ENCODE measurements at places on chromosomes 3 and 15. TPM values are rescaled to one million over a fixed set of nuclear protein-coding genes. Genes with fewer than 3 reads are reported as not detected.
A peak's percentile ranks its signal among the peaks of the same experiment; 100 is the strongest.

Gene ISG20
- total RNA-seq = 142 TPM

Gene NDN
- total RNA-seq = not detected

Gene INKA1
- 4.4 TPM for total RNA-seq

Gene CCDC39
- total RNA-seq = 1.1 TPM

Gene TRIM42
- not detected for total RNA-seq

Gene LMCD1
- not detected for total RNA-seq

Gene COLQ
- total RNA-seq = 3.4 TPM

Gene LEKR1
- total RNA-seq = 3.0 TPM

Gene RARB
- not detected for total RNA-seq

Gene SETD5
- total RNA-seq = 143 TPM

DNA sequence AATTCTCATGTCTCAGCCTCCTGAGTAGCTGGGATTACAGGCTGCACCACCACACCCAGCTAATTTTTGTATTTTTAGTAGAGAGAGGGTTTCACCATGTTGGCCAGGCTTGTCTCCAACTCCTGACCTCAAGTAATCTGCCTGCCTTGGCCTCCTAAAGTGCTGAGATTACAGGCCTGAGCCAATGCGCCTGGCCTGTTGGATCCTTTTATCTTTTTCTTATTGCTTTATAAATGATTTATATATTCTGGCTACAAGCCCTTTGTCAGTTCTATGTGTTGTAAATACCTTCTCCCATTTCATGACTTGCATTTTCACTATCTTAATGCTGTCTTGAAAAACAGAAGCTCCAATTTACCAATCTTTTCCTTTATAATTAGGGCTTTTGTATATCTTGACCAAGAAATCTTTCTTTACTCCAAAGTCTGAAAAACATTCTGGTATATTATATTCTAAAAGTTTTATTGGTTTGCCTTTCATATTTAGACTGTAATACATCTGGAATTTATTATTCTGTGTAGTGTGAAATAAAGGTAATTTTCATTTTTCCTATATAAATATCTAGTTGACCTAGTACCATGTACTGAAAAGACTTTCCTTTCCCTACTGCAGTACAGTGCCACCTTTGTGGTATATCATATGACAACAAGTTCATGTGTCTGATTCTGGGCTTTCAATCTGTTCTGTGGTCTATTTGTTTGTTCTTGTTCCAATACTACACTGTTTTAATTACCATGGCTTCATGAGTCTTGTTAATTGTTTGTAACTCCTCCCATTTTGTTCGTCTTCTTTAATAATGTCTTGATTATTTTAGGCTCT lies 52.9 kb upstream of the RNU6-1 start:
- no peak for DNase-seq

GRCh38 chr3:113094337-113095221 lies 103.8 kb downstream of the GTPBP8 start:
- DNase-seq = no peak

- DNase-seq = no peak
Measured at GRCh38 chr3:21672303-21672702, 78.7 kb downstream of the ZNF385D start.

- DNase-seq = no peak
Measured at GRCh38 chr15:92385096-92385495, 8.6 kb upstream of the ST8SIA2 start.

GRCh38 chr3:155382396-155383042 lies 89.0 kb upstream of the STRIT1 start:
- DNase-seq = no peak

DNA sequence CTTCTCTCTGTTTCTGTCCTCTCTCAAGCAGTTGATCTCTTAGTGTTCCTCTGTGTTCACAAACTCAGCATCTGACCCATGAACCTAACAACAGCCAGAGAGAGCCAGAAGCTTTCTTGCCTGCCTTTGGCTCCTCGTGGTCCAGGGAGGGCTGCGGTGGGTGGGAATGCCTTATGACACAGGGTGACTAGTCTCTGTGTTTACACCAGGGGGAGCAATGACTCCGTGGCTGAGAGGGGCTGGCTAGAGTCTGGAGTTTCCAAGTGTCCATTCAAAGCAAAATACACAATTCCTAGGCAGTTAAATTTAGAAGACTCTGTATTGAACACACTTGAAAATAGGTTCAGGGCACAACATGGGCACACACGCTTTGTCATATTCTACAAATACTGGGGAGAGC lies 370.0 kb upstream of the FRG2C start:
- DNase-seq = no peak

DNA sequence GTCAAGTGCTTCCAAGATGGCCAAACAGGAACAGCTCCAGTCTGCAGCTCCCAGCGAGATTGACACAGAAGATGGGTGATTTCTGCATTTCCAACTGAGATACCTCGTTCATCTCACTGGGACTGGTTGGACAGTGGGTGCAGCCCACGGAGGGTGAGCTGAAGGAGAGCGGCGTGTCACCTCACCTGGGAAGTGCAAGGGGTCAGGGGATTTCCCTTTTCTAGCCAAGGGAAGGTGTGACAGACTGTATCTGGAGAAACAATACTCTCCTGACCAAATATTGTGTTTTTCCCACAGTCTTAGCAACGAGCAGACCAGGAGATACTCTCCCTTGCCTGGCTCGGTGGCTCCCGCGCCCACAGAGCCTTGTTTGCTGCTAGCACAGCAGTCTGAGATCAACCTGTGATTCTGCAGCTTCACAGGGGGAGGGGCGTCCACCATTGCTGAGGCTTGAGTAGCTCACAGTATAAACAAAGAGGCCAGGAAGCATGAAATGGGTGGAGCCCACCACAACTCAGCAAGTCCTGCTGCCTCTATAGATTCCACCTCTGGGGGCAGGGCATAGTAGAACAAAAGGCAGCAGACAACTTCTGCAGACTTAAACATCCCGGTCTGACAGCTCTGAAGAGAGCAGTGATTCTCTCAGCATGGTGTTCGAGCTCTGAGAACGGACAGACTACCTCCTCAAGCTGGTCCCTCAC lies 293.5 kb upstream of the SUCLG2 start:
- DNase-seq = peak; percentile 85

GRCh38 chr15:85088300-85088699 lies 106.6 kb downstream of the PDE8A start:
- no peak for DNase-seq

DNA sequence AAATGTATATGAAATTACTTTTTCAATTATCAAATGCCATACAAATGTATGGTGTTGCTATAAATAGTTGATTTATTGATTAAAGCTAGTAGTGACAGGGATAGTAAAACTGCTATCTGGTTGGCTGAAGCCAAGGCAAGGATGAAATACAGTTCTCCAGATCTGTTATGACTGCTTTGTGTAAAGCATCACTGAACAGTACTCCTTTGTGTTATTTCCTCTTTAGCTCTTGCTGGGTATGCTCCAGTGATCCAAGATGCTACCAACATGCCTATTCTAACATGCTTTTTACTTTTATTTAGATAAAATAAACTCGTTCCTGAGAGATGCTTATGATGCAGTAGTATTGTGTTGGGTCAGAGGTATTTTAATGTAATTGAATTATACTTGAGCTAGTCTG lies 12.4 kb upstream of the UBR1 start:
- DNase-seq = no peak

GRCh38 chr3:105274958-105275357 lies 91.8 kb upstream of the ALCAM start:
- DNase-seq = no peak

- no peak for DNase-seq
Measured at GRCh38 chr3:174153871-174154270, 705.3 kb upstream of the NAALADL2 start.

Data from naive thymus-derived CD8-positive, alpha-beta T cell (primary cell).